ENCODE measurements at places on chromosomes 6 and 20.

GRCh38 chr6:23036406-23036983 is 467.1 kb downstream of the HDGFL1 start:
- DNase-seq, result no peak

DNA sequence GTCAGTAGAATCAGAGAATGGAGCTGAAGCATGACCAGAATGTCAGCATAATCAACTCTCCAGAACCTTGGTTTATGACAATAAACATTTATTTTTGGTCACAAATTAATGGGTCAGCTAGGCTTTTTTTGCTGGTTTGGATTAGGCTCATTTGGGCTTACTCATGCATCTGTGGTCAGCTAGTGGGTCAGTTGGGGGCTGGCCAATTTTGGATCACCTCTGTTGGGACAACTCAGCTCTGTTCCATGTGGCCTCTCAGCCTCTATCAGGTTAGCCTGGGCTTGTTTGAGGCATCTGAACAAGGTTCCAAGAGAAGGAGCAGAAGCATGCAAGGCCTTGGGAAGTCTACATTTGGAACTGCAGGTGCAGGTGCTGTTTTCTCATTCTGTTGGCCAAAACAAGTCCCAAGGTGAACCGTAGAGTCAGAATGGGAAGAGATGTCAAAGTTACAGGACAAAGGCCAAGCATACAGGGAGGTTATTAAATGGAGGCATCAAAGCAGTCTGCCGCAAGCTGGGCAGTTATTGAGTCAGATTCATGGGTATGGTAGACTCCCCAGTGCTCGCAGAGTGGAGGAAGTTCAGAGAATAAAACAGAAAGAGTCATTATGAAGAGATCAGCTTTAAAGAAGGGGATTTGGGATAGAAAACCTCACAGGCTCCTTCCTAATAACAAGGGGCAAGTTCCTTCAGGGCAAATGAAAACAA is 173.0 kb downstream of the PLCB4 start:
- DNase-seq, result peak; percentile 71

DNA sequence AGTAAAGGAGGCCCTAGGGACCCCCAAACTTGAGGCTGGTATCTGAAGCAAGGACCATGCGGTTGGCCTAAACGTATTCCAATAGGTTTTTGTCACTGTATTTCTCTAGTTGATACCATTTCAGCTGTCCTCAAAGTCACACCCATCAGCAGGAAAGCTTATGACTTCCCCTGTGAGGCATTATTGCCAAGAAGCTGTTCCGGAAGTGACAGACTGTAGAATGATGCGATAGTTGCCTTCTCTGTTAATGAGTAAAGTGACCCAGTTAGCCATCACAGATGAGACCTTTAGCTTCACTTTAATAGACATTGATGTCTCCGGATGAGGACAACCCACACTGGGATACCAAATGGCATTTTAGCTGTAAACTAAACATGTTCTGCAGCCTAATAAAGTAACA is 147.9 kb downstream of the RNGTT start:
- no peak for DNase-seq

DNA sequence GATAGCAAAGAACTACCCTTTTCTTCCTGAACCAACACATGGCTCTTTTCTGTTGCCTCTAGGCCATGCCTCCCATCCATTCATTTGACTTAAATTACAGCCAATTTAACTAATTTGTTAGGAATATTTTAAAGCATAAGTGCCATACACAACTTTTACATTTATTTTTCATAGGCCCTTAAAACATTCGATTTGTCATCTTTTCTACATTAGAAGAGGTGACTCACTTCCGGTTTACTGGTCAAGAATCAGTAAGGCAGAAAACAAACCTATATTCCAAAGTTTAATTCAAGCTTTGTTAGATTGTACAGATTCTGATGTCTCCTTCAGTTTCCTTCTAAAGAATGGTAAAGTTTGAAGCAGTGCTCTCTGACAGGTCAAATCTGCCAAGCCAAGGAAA is 344.3 kb downstream of the SAMD5 start:
- no peak for DNase-seq

DNA sequence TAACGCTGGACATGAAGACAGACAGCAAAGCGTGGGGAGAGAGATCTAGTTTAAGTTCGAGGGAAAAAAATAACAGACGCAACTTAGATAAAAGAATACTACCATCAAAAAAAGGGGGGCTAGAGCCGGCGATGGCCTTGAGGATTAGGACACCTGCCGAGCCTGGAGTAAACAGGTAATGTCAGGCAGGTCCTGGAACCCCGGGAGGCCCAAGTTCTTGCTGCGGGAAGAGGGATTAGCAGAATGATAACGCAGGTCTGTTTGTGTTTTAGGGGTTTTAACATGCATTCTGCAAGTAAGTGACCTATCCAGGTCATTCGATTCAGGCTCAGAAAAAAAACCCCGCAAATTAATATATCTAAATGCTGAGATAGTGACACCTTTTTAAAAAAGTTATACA is 754 bp upstream of the TMEM170B start:
- DNase-seq, result no peak

GRCh38 chr6:167704396-167704901 is 122.3 kb upstream of the AFDN start:
- no peak for DNase-seq

DNA sequence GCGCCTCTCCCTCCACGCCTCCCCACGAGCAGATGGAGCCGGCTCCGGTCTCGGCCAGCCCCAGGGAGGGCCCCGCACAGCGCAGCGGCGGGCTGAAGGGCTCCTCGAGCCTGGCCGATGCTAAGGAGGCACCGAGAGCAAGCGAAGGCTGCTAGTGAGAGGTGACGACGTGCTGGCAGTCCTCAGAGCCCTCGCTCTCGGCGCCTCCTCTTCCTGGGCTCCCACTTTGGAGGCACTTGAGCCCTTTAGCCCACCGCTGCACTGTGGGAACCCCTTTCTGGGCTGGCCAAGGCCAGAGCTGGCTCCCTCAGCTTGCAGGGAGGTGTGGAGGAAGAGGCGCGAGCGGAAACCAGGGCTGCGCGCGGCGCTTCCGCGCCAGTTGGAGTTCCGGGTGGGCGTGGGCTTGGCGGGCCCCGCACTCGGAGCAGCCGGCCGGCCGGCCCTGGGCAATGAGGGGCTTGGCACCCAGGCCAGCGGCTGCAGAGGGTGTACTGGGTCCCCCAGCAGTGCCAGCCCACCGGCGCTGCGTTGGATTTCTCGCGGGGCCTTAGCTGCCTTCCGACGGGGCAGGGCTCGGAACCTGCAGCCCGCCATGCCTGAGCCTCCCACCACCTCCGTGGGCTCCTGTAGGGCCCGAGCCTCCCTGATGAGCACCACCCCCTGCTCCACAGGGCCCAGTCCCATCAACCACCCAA is 2.5 kb upstream of the TMEM14C start:
- no peak for DNase-seq

GRCh38 chr6:52365866-52366540 is 4.1 kb downstream of the PAQR8 start:
- DNase-seq, result no peak

DNA sequence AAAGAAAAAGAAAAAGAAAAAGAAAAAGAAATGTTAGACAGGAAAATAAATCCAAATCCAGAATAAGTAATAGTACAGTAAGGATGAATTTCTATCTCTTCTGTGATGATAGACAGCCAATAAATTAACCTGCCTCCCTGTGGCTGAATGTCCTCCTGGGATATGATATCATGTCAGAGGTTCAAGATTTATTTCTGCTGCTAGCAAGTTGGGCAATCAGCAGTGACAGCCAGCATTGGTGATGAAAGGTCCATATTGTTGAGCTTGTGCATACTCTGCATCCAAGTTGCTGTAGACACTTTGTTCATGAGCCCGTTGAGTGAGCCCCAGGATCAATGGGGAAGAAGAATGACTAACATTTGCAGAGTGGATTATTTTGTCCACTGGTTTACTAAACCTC is 44.9 kb upstream of the CEP85L start:
- DNase-seq, result no peak

DNA sequence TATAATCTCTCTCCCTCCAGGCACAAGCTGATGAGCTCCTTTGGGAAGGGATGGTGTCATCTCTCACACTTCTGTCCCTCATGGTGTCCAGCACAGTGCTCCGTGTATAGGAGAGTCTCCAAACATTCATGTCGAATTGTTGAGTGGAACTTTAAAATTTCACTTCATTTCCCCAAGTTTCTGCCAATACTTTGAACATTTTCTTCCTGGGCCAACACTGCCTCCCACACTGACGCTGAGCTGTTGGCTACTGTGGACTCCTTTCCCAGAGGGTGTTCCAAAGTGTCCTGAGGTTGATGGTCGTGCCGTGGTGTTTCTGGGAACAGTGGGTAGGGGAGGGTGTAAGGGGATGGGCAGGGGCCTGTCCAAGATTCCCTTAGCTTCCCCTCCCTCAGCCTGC is 122.7 kb downstream of the TIAM2 start:
- DNase-seq, result no peak

GRCh38 chr6:129370268-129370916 is 339.6 kb downstream of the ARHGAP18 start:
- no peak for DNase-seq

GRCh38 chr6:112014483-112014882 is 39.4 kb upstream of the CCN6 start:
- no peak for DNase-seq

- no peak for DNase-seq
Observed at GRCh38 chr6:109009962-109010704, 84.5 kb downstream of the SESN1 start.

DNA sequence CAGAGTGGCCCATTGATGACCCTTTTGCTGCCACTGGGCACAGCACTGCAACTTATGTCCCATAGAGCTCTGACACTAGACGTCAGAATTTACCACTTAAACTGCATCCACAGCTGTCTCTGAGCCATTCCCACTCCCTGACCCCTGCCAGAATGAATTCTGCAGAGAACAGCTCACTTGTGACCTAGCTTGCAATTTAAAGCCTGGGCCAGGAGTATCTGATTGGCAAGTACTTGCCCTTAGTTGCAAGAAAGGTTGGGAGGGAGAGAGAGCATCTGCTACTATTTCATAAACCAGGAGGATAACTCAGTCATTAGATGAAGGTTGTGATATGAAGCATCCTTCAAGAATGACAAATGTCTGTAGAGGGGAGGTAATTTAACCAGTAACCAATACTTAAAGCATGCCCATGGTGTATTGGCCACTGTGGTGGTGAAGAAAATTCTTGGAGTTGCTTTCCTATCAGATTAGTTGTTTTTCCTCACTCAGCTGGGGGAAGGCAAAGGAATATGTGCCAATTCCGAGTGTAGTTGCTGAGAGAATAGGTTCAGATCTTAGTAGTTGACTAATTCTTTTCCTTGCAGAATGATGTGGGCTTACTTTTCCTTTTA is 46.5 kb downstream of the IL22RA2 start:
- DNase-seq, result no peak

GRCh38 chr20:46398963-46399362 is 7.5 kb downstream of the ELMO2 start:
- DNase-seq, result no peak

- no peak for DNase-seq
Observed at GRCh38 chr20:300345-300990, 3.1 kb downstream of the ZCCHC3 start.

GRCh38 chr20:21101932-21102575 is 4.1 kb downstream of the LINC00237 start:
- no peak for DNase-seq

- DNase-seq, result no peak
Observed at GRCh38 chr20:42700372-42700771, 489.3 kb downstream of the PTPRT start.

DNA sequence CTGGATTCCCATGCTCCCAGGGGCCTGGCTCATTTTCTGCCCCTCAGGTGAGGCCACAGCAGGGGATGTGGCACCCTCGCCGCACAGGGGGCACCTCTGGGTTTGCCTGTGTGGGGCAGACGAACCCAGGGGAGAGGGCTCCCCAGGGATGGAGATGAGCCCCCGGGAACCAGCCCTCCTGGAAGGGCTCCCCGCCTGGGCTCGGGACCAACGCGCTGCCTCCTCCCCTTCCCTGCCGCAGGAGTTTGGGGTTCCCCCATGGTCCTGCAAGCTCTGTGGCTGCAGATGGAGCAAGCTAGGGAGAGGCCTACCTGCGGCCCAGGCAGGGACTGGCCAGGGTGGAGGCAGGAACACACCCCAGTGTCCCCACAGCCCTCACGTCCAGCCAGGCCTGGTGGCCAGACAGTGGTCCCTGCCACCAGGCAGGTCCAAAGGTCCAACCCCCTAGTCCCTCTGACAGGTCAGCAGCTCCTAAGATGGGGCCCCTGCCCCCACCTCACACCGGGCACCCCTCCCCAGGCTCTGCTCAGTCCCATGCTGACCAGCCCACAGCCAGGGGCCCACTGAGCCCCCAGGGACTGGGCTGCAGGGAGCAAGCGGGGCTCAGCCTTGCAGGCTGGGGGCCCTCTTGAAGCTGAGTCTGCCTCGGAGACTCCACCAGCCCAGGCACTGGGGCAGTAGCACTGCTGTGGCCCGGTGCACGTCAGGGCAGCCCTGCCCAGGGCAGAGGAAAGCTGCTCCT is 13.7 kb downstream of the LAMA5 start:
- DNase-seq, result no peak

- no peak for DNase-seq
Observed at GRCh38 chr20:62715201-62715600, 6.6 kb downstream of the NTSR1 start.

DNA sequence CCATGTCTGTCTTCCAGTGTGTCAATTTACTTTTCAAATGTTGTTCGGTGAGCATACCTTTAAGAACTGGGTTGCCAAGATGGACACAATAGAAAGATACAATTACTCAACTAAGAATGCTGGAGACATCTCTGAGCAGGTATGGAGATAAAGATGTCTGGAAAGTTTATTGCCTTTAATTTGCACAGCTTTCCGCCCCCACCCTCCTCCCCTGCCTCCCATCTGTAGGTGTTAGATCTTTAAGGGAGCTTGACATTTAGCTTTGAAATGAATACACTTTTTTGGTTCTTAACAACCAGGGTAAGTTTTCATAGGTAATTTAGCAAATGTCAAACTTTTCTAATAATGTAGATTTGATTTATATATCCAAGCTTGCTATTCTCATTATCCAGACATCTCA is 104.4 kb downstream of the BTBD3 start:
- no peak for DNase-seq

DNA sequence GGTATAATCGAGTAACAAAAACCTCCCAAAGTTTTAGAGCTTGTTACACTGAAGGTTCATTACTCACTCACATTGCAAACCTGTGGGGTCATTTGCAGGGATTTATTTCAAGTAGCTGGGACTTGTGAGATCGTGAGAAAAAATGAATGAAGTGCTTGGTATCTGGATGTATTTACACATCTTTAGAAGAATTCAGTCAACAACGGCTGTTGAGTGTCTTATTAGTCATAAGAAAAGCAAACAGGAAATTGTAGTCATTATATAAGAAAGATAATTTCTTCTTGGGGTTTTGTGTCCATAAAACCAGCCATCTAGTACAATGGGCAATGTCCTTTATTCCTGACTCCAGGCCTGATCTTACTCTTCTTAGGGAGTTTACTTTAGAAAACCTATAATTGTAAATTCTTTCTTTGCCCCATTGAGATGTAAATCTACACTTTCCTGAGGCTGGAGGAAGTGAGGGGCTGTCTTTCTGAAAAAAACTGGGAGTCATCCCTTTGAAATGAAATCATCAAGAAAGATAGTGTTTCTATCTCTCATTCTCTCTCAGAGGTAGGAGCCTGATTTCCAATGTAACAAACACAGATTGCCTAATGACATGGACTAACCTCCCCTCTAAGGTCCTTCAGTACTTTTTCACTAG is 202.5 kb upstream of the ASCC3 start:
- peak; percentile 50 for DNase-seq
